ENCODE measurements at places on chromosomes 13 and 19.

DNA sequence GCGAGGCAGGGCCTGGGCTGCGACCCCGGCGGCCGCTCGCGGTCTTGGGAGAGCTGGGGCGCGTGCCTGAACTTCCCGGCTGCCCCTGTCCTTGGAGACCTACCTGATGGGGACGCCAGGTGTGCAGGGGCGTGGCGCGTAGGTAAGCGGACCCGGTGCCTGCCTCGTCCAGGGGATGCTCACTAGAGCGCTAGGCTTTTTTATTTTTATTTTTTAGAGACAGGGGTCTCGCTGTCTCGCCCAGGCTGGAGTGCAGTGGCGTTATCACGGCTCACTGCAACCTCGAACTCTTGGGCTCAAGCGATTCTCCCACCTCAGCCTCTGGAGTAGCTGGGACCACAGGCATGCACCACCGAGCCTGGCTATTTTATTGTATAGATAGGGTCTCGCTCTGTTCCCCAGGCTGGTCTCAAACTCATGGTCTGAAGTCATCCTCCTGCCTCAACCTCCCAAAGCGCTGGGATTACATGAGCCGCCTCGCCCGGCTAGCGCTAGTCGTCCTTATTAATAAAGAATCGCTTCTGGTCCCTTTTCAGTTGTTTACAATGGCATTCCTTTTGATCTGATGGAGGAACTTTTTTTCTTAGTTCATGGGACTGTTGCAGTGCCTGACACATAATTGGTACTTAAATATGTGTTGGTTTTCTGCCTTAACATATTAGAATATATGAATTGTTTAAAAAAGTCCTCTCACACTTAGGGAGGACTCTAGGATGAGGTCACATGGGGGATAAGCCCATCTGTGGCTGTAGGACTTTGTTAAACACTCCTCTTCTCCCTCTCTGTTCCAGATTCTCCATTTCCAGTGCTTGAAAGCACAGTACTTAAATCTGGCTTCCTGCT lies 812 bp downstream of the DPY19L3 start:
- DNase-seq, result peak; percentile 10

DNA sequence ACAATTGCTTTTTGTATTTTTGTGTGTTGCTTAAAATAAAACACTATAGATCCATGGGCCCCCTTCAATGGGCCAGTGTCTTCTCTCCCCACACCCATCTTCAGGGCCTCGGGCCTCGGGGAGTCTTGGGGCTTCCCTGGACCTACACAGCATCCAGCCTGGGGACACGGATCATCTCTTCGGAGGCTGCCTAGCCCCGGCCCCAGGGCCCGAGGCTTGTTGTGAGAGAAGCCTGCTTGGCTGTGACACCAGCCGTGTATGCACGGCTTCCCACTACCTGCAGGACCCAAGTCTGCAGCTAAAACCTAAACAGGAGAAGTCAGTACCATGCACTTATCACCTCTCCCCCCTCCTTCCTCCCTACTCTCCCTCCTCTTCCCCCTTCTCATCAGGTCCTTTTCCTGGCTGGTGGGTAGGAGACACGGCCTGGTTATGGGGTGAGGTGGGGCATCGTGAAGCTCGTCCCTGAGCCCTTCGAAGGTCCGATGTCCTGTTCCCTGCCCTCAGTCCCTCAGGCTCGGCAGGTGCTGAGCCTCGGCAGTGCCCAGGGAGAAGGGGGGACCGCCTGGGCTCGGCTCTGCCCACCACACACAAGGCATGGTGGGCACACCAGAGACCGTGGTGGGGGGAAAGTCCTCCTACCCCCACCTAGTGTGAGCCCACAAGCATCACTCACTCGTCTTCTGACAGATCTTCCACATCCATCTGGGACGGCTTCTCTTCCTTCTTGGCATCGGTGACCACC lies 9.5 kb downstream of the C13orf46 start:
- DNase-seq, result no peak

DNA sequence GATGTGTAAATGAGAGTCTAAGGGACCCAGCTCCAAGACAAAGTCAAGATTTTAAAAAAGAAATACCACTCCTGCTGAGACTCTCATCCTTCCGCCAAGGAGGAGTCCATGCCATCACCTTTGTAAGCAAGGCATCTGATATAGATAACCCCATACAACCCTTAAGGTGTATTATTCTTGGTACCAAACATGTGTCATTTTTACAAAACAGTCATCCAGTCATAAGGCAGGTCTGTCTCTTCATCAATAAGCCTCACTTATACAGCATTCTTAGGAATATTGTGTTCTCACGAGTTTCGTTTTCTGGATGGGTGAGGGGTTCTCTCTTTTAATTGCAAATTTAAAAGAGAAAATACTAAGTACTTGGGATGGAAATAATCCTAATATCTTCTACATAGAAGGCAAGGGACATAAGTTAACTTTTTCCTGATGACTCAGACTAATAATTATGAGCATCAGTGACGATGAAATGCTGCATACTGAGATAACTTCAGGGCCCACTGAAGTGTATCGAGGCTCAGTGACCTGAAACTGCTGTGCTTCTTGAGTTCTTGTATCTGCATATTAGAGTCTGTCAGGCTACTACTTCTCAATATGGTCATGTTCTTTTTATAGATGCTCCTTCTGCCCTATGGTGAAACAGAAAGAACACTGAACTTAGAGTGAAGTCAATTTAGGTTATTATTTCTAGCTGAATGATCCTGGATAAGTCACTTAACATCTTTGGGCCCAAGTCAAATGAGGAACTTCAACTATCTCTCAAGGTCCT lies 166.6 kb downstream of the KLF12 start:
- no peak for DNase-seq

DNA sequence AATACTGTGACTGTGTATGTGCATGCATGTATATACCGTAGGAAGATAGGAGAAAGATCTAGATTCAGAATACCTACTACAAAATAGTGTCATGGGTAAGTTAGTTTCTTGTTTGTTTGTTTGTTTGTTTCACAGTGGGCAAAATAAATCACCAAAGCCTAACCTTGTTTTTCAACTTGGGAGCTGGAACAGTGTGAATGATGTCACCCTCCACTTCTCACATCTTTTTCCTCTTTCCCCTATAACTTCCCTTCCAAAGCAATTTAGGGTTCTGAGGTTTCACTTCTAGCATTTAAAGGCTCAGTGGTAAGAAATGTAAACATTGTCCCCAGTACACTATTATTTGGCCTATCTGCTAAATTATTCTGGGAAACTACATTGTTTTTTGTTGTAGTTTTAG lies 5.4 kb downstream of the KCTD4 start:
- DNase-seq, result no peak

DNA sequence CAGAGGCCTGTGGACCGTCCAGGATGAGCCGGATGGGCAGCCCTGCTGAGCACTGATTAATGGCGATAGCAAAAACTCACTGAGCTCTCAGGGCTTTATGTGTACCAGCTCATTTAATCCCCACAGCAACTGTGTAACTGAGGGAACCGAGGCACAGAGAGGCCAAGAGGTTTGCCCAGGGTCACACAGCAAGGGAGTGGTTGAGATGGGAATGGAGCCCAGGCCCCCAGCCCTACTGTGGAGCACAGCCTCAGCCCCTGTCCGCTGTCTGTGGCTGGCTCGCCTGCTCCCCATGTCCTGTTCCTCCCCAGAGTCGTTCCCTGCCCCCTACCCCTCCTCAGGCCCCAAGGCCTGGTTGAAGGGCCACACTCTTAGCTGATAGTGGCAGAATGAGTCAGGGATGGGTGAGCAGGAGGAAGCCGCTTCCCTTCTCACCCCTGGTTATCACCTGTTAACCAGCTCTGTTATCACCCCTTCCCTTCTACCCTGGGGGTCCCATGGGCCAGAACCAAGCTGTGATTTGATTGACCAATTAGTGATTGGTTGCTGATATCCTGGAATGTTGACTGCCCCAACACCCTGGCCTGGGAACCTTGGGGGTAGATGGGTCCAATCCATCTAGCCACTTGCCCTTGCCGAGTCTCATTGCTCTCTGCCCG lies 21.2 kb downstream of the CAPN12 start:
- DNase-seq, result no peak

GRCh38 chr13:87138866-87139265 lies 532.3 kb upstream of the SLITRK5 start:
- DNase-seq, result no peak

GRCh38 chr19:48962029-48962848 lies 2.9 kb upstream of the FTL start:
- DNase-seq, result no peak

DNA sequence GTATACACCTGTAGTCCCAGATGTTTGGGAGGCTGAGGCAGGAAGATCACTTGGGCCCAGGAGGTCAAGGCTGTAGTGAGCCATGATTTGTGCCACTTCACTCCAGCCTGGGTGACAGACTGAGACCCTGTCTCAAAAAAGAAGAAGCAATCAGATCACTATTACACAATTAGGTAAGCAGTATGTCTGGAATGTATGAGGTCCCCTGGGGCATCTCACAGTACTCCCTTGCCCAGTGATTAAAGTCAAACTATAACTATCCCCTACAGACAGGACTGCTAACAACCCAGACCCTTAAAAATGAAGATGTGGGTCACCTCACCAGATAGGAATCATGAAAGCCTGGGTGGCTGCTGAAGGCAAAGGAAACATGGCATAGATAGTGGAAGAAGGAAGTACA lies 9.4 kb upstream of the PAN3 start:
- no peak for DNase-seq

DNA sequence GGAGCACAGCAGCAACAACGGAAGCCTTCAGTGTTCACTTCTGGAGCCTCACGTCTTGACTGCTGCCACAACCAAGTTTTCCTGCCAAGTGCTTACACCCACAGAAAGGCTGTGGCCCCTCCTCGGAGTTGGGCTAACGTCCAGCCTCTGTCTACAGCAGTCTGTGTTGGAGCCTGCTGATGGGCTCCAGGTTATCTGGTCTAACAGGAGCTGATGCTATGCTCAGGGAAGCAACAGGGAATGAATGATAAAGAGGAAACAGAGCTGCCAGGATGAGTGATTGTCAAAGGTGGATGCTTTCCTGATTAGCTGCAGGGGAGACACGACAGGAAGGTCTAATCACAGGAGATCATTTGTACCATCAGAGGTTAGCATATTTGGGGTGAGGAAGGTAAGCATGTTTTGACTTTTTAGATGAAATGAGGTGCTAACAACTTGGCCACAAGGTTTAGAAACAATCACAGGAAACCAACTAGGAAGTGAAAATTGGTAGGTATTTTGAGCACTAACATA lies 53.8 kb upstream of the RCBTB2 start:
- peak; percentile 33 for DNase-seq

GRCh38 chr13:111202745-111203144 lies 87.6 kb downstream of the ARHGEF7 start:
- peak; percentile 94 for DNase-seq

DNA sequence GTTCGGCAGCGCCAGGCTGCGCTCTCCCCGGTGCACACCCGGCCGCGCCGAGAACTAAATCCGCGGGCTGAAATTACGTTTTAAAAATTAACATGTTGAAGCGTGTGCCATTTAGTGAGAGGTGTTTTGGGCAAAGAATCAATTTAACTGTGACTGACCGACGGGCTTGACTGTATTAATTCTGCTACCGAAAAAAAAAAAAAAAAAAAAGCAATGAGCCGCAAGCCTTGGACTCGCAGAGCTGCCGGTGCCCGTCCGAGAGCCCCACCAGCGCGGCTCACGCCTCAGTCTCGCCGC lies 9.6 kb upstream of the SOX1 start:
- DNase-seq, result no peak

DNA sequence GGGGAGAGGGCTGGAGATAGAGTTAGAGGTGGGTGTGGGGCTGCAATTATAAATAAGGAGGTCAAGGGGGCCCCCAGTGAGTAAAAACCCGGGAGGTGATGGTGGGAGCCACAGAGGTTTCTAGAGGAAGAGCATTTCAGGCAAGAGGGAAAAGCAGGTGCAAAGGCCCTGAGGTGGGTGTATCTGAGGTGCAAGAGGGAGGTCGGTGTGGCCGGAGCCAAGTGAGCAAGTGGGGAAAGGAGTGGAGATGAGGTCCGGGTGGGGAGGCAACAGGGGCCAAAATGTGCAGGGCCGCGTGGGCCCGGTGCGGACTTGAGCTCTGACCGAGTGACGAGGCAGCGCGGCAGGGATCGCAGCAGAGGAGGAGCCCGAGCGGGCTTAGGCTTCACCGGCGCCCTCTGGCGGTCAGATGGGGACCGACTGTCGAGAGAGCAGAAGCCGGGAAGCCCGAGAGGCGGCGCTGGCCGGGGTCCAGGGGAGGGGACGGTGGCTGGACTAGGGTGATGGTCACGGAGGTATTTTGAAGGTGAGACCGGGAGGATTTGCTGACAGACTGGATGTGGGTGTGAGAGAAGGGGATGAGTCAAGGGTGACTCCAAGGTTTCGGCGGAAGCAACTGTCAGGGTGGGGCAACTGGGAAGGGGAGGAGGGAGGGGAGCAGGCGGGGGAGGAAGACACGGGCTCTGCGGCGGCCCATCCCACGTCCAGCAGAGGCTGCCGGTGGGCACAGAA lies 17.7 kb upstream of the SPACA4 start:
- DNase-seq, result peak; percentile 81

DNA sequence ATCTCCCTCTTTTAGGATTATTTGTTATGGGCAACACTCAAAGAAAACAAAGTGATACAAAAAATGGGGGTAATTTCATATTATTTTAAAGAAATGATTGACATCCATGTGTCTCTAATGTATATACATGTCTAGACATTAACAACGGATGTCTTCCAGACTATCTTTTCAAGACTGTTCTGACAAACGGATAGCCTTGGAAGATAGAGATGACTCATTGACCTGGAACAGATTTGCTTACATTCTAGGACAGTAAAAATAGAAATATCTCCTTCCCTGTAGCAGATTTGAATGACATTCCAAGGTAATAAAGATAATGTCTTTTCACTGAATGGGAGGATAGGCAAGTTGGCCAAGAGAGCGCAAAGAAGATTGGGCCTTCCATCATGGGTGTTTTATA lies 26.2 kb upstream of the SLITRK6 start:
- no peak for DNase-seq

- DNase-seq, result no peak
Measured at GRCh38 chr13:114142640-114143490, 10.4 kb upstream of the RASA3 start.

DNA sequence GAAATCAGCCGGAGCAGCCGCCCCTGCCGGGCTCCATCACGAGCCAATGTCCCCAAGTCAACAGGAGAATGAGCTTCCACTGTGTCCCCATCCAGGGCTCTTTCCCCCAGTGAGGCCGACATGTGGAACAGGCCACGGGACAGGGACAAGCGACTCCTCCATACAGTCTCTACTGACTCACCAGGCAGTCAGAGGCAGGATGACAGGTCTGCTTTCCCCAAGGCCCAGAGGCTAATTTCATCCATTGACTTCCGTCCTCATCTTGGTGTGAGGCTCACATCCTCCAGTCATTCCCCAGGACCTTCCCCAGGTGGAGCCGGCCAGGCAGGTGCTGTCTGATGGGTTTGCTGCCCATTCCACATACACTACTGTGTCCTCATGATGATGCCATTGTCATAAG lies 3.5 kb downstream of the CEACAM6 start:
- DNase-seq, result no peak

GRCh38 chr19:12126707-12127106 lies 13.4 kb downstream of the ZNF20 start:
- no peak for DNase-seq

GRCh38 chr13:39269411-39269810 lies 231.2 kb downstream of the NHLRC3 start:
- peak; percentile 27 for DNase-seq

Measured in astrocyte of the spinal cord (primary cell).